Activated CD4-positive, alpha-beta memory T cell treated with anti-CD3 and anti-CD28 coated beads, Interleukin-2, amount 10 ng/mL, durations not matched to agents 7 days and 5 days (primary cell): ENCODE measurements at places on chromosomes 1 and 21. TPM values are rescaled to one million over a fixed set of nuclear protein-coding genes. Genes with fewer than 3 reads are reported as not detected.

GRCh38 chr1:54791880-54792522 is 9.1 kb downstream of the TTC22 start:
- DNase-seq = peak; percentile 52

DNA sequence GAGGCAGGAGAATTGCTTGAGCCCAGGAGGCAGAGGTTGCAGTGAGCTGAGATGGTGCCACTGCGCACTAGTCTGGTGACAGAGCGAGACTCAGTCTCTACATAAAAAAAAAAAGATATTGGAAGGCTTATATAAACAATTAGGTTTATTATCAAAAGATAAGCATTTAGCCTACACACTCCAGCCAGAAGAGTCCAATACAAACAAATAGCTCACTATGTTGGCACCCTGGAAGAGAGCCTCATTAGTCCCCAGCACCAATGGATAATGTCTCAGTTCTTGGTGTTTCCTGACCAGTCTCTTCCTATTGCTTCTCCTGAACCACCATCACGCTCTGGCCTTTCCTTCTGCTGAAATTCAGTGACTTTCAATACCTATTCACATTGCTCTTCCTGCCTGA is 48.6 kb upstream of the ATP1A1 start:
- no peak for DNase-seq

- DNase-seq = peak; percentile 21
Observed at GRCh38 chr1:117001254-117001927, at the start of gene CD101. Gene CD101 (plus strand): TSS chr1:117001760. CDS start chr1:117001818, 58 bp downstream.

DNA sequence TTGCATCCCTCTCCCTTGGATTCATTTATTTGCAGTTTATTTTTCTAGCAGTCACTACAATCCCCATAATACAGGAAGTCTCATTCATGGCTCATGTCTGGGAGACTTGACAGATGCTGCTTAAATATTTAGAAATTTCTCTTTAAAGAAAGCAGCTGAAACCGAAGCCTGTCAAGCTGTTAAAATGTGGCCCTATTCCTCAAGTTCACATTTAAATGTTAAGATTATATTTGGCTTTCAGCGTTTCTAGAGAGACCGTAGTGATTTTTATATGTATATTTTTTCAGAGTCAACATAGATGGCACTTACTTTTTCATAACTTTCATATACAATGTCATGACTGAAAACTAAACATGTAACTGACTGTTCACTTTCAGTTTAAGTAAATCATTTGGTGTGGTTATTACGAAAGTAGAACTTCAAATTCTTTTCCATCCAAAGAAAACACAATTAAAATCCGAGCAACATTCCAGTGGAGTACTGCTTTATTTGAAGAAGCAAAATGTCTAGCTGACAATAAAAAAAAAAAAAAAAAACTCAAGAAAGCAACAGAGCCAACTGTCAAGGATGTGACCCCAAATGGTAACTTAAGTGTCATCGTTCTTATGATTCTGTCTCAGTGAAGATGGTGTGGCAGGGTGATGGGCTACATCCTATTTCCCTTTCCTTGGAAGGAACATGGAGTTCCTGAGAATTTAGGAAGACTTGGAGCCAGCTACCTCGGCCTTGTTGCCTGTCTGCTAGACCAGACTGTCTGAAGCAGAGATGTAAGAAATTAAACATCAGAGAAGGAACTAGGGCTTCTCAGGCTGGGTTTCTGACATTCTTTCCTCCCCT is 37.8 kb downstream of the MIS18A start:
- DNase-seq = no peak

The TFF1 gene
- not detected for total RNA-seq

The RNU1-2 gene
- total RNA-seq = 1,691 TPM

DNA sequence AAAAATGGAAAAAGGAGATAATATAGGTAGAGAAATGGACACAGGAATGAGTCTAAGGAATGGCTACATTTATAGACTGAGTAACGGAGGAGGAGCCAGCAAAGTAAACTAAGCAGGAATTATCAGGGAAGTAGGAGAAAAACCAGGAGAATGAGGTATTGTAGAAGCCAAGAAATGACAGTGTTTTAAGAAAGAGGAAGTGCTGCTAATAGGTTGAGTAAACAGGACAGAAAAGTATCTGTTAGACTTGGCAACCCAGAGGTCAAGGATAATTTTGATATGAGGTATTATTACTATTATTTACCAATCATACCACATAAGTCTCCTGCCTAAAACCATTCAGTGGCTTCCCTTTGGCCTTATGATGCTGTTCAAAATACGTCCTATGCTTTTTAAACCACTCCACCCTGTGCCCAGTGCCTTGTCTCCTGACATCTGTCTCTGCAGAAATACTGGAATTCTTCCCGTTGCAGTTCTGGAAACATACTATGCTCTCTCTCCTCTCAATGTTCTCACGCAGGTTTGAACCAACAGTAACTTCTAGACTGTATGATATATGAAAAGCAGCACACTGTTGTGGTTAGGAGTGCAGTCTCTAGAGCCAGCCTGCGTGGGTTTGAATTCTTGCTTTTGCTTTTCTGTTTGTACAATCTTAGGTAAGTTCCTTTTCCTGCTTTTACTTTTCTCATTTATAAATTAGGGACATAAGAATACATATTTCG is 24.6 kb upstream of the NEK7 start:
- no peak for DNase-seq

GRCh38 chr1:153490272-153491051 is 30.0 kb upstream of the S100A7 start:
- DNase-seq = no peak

- no peak for DNase-seq
Observed at GRCh38 chr1:37265786-37266667, 208.4 kb upstream of the ZC3H12A start.

DNA sequence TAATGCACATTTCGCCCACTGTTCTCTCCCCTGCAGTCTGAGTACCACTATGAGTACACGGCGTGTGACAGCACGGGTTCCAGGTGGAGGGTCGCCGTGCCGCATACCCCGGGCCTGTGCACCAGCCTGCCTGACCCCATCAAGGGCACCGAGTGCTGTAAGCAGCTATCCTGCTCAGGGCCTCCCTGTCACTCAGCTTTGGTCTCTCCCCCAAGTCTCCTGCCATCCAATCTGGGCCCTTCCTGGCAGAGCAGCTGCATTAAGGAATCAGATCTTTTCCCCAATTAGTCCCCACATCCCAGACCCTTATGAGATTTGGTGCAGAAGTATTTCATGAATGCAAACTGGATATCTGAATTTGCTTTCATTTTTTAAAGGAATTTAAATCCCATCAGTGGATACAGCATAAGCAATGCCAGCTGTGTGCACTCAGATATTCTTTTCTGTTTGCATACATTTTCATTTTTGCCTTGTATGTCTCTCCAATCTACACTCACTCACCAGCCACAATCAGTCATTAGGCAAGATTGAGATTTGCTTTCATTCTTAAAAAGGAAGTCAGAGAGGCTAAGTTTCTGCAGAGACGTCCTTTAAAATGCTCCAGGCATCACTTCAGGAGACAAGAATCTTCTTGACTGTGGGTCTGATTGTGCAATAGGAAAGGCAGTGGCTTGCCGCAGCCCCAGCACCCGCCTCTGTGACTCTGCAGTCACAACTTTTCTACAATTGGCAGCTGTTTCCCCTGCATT is 48.1 kb downstream of the ELAPOR1 start:
- peak; percentile 72 for DNase-seq

DNA sequence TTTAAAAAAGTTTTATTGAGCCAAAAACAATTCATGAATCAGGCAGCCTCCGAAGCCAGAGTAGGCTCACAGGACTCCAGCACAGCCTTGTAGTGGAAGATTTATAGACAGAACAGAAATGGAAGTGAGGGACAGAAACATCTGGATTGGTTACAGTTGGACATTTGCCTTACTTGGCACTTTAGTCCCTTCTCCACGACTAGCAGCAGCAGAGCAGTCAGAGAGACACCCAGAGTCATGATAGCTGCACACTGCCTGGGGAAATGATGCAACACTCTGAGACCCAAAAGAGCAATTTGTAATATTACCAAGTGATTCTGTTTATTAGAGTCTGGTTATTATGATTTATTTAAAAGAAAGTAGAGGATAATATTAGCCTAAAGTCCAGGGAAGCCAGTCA is 72.2 kb upstream of the KRTAP11-1 start:
- no peak for DNase-seq

DNA sequence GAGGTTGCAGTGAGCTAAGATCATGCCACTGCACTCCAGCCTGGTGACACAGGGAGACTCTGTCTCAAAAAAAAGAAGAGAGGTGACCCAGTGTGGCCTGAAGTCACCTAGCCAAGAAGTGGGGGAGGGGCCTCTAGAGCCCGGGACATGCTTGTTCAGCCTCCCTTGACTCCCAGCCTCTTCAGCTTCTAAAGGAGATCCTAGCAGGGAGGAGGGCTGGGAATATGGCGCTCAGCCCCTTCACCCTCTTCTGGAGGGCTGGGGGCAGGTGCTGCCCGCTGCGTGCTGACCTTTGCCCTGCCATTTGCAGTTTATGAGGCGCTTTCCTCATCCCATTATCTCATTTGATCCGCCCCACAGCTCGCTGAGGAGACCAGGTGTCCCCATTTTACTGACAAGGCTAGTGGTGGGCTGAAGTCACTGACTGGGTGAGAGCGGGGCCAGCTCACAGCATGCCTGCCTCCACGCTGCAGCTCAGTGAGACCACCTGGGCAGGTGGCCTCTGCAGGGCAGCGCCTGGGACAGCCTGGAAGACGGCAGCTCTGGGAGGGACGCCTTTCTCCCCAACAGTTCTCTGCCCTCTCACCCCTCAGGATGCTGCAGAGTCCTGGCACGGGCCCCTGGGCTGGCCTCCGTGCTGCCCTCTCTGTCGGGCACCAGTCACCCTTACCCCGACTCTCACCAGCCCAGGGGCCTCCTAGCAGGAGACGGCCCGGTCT is 7.5 kb downstream of the ELF3 start:
- DNase-seq = no peak

- no peak for DNase-seq
Observed at GRCh38 chr1:60848583-60849188, 233.7 kb upstream of the NFIA start.

DNA sequence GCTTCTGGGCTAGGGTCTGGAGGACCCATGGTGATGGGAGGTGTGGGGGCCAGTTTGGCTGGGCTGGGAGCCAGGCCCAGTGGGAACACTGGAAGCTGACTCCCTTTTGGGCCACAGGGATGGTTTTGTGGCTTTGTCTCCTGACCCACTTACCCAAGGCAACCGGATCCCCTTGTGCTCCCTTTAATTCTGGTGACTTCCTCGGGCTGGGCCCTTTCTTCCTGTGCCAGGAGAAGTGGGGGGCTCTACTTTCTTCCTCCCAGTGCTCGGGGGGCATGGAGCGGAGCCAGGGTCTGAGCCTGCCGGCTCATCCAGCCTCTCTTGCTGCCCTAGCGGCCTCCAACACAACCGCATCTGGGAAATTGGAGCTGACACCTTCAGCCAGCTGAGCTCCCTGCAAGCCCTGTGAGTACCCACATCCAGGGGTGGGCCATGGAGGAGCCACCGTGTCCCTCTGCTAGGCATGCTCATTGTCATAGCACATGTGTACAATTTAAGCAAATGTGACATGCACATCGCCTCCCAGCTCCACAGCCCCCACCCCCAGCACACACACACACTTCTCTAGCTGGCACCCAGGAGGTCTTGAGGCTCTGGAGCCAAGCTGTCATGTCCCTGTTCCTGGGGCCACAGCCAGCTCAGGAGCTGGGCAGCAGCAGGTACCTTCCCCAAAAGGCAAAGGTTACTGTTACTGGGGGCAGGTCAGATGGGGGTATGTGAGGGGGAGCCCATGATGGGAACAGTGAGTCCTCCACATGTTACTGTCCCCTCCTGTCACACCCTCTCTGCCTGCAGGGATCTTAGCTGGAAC is 35.0 kb downstream of the UBE2T start:
- no peak for DNase-seq
